ENCODE measurements at places on chromosomes 2 and 18. TPM values are rescaled to one million over a fixed set of nuclear protein-coding genes. Genes with fewer than 3 reads are reported as not detected.

The SP100 gene
- 20.5 TPM for polyA plus RNA-seq

The MBOAT2 gene
- polyA plus RNA-seq, result 78.3 TPM

The LAMA3 gene
- polyA plus RNA-seq, result 2.4 TPM

GRCh38 chr2:174334781-174335251, at the start of gene SP9:
Gene SP9, plus strand, starts transcription at chr2:174334954. Its CDS starts 139 bp downstream, at chr2:174335093.
- no peak for DNase-seq

DNA sequence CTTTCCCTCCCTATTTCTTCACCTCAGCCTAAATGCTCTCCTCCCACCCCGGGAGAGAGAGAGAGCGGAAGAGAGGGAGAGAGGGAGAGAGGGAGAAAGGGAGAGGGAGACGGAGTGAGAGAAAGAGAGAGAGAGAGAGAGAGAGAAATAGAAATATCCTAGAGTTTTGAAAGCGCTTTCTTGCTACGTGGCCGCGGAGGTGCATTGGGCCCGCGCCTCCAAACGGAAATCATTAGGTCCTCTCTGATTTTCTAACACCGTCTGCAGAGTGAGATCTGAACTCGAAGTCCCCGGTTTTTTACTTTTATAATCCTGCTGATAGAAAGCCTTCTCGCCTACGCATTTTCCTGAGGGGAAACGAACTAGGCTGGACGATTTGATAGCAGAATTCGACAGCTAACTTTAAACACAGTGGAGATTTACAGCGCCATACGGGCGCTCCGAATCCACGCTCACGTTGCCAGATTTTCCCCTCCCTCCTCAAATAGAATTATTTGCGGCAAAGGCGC, 903 bp upstream of the EVX2 start:
- no peak for DNase-seq

DNA sequence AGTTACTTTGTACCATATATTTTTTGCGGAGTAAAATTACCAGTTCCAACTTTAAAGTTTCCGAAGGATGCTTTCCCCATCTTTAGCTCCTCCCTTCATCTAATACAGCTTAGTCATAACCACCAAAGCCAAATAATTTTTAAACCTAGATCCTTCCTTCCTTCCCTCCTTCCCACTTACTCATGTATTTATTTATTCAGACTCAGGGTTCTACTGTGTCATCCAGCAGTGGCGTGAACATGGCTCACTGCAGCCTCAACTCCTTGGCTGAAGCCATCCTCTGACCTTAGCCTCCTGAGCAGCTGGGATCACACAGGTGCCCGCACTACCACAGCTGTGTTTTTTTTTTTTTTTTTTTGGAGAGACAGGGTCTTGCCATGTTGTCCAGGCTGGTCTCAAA, 4.4 kb downstream of the LPIN2 start:
- DNase-seq, result no peak

DNA sequence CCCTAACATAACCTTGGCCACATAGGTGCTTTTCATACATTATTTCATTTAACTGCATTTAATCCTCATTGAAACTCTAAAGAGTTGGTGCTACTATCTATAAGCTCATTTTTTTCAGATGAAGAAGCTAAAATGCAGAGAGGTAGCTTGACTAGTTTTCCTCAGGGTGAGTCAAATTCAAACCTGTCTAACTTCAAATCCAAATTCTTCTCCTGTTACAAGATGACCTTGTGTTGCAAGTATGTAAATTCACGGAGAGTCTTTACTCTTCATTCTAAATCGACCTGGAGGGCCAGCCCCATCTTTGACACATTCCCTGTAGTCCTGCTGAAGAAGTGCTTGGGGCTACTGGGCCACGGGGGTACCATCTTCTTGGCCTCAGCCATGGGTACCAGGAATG, 8.2 kb upstream of the SETBP1 start:
- DNase-seq, result no peak

GRCh38 chr2:178491612-178492011, 11.4 kb downstream of the PLEKHA3 start:
- DNase-seq, result no peak

- DNase-seq, result no peak
Measured at GRCh38 chr2:135144343-135144742, 92.3 kb downstream of the RAB3GAP1 start.

DNA sequence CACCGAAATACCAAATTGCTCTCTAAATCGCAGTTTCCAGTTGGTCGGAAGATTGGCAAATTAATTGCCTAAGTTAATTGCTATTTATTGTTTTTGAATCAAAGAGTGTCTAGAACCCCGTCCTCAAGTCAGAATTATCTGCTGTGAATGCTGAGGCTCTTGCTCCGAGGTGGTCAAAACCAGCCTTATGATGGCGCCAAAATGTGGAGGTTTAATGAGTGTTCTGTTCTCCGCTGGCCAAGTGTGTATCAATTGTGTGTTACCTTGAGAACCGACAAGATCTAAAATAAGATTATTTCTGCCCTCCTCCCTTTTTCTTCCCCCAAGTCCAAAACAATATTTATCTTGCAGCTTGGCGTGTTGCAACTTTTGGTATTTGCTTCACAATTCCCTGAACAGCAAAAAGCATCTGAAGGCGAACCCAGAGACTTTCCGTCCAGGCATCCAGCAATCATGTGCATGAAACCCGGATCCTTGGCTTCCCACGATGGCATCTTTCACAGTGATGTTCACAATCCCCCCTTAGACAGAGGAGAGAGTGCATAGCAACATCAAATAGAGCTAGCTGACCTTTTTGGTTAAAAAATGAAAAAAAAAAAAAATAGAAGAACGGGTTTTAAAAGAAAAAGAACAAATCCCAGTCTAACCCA, 323.0 kb downstream of the MYCN start:
- DNase-seq, result no peak

GRCh38 chr2:196510246-196510645, 129.3 kb upstream of the CCDC150 start:
- no peak for DNase-seq

DNA sequence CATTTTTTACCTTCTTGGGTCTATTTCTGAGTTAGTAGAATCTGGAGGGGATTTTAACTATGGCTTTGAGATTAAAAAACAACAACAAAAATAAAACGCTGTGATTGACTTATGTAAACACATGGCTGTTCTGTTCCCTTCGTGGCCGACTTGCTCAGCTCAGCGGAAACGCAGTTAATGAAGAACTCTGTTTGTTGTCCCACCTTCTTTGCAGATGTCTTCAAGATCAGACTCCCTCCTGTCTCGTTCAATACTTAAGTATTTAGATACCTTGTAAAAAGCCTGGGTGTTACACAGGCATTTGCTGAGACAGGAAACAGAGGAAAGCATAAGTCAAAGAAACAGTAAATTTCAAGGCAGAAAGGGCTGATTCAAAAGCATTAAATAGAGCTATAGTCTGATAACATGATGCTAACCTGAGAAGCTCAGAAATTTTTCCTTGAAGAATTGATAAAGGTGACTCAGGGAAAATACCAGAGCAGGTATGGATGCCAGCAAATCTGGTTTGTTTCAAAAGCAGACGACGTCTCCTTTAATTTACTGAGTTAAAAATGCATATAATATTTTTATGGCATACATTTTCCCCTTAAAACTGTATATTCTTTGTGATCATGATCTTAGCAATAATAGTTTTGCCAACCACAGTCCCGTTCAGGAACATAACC, 21.7 kb upstream of the POLI start:
- DNase-seq, result no peak

GRCh38 chr2:101173707-101174295, 22.6 kb upstream of the TBC1D8 start:
- DNase-seq, result no peak

- DNase-seq, result no peak
Measured at GRCh38 chr18:666177-666576, 8.7 kb downstream of the TYMS start.

DNA sequence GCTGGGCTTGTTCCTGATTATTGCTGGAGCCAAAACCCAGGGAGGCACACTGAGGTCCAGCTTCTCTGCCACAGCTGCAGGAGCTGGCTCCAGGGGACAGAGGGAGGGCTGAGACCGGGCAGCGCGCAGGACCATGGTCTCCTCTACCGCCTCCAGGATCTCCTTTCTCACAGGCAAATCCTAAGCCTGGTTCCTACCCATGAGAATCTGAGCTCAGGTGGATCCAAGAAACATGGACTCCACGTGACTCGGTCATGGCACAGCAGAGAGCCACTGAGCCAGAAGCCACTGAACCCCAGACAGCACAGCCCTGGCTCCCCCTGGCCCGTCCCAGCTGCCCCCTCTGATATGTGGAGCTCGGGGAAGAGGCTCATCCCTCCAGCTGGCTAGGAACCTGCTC, 653.4 kb upstream of the ID2 start:
- no peak for DNase-seq

DNA sequence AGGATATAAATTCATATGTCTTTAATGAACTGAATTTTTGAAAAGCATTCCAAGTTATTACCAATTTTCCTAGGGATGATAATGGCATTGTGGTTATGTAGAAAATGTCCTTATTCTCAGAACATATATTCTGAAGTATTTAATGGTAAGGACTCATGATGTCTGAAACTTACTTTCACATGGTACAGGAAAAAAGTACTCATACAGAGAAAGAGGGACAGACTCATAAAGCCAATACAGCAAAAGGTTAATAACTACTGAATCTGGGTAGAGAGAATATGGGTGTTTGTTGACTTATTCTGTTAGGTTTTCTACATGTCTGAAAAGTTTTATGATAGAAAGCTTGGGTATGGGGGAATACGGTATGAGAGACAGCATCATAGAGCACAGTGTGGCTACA, 84.3 kb upstream of the SERTAD2 start:
- DNase-seq, result no peak

GRCh38 chr2:3728104-3729054, 25.0 kb downstream of the DCDC2C start:
- DNase-seq, result peak; percentile 67

DNA sequence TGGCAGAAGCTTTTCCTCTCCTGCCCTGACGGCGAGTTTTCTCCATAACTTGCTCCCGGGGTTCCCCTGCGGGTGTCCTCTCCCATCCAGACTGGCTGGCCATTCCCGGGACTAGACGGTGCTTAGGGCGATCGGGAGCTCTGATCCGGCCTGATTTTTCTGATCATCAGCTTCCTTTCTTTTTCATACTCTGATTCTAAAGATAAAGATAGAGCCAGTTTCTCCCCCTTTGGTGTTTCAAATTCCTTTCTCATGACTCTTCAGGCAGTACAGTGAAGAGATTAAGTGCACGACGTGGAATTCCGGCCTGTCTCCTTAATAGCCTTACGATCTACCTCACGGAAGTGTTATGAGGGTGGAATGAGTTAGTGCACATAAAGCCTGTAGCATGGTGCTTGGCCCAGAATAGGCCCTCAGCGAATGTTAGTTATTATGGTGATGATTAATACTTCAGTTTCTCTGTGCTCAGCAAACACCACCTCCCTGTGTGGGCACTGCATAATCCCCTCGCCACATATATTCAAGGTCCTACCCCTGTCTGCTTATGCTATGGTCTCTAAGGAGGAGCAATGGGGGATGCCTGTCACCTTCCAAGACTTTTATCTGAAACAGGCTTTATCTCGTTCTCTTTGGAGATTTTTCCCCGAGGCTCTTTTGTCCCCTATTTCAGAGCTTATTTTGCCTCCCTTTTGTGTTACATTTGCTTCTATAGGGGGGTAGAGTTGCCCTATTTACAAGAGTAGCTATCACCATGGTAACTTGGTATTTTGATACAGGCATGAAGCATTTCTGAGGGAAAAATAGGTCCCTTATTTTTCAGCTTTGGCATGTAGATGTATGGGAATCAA, 254.8 kb downstream of the CDH2 start:
- DNase-seq, result no peak

All from forelimb muscle (tissue), 1 donor.